ENCODE measurements at places on chromosomes 1 and 21.

DNA sequence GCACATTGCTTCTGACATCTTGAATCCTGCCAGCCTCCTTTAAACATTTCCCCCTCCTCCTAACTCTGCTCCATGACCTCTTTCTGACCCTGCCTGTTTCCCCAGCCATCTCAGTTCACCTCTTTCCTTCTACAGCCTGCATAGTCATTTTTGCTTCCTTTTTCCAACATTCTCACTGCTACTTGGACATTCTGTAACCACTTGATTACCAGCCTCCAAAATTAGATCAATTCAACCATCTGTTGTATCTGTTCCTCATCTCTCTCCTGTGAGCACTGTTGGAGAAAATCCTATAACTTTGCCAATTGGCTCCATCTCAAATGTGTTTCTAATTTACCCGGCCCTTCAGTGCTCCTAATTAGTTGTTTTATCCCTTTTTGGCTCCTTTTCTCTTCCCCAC lies 27.5 kb upstream of the GPR88 start:
- no peak for DNase-seq

DNA sequence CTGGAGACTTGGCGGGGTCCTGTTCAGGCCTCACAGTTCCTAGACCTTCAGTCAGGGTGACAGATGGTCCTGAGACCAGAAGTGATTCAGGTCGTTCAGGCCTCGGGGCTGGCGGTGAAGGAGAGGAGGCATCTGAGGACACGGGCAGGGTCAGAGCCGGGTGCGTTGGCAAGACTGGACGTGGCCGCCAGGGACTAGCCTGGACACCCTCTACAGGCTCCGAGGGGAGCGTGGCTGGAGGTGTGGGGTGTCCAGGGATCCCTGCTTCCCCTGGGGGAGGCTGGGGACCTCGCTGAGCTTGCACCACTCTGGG lies 64.0 kb upstream of the TARDBP start:
- DNase-seq: no peak

GRCh38 chr1:58881471-58881994 lies 97.7 kb upstream of the JUN start:
- DNase-seq: no peak

DNA sequence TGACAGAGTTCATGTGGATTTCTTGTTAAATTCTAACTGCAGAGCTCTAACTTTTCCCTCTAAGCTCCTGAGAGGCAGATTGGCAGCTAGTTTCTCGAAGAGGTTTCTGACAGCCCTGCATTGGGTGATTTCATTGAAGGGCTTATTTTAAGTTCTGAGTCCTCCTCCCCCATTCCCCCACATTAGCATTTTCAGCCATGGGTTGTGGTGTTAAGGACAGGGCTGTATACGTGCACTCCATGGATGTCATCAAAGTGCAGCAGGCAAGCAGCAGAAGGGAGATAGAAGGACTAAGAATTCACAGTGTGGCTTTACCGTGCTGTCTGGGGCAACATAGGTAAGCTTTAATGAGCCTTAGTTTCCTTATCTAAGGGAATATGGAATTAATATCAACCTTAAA lies 19.0 kb downstream of the CRYZ start:
- DNase-seq: no peak

Measured in neural crest cell (in vitro differentiated cells).